Fibroblast of upper back skin (primary cell): ENCODE measurements at places on chromosomes 4 and X.

DNA sequence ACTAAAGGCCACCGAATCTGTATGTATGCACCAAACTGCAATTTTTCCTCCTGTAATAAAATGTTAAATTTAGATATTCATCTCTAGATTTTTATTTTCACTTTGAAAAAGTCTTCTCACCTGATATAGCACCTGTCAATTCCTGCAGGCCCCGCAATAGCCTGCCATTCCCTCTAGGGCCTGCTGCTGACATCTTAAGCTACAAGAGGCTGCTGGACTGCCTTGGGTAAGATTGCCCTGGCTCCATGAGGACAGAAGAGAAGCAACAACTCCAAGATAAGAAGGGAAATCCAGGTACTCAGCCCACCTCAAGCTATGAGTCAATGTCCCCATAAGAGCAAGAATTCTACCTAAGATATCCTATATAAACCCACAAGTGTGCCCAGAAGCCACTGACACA lies 230.2 kb upstream of the AGTR2 start:
- DNase-seq, result no peak

GRCh38 chr4:108484187-108484586 lies 136.2 kb upstream of the RPL34 start:
- DNase-seq, result peak; percentile 30

GRCh38 chr4:80255329-80256095 lies 11.0 kb upstream of the FGF5 start:
- peak; percentile 52 for DNase-seq

DNA sequence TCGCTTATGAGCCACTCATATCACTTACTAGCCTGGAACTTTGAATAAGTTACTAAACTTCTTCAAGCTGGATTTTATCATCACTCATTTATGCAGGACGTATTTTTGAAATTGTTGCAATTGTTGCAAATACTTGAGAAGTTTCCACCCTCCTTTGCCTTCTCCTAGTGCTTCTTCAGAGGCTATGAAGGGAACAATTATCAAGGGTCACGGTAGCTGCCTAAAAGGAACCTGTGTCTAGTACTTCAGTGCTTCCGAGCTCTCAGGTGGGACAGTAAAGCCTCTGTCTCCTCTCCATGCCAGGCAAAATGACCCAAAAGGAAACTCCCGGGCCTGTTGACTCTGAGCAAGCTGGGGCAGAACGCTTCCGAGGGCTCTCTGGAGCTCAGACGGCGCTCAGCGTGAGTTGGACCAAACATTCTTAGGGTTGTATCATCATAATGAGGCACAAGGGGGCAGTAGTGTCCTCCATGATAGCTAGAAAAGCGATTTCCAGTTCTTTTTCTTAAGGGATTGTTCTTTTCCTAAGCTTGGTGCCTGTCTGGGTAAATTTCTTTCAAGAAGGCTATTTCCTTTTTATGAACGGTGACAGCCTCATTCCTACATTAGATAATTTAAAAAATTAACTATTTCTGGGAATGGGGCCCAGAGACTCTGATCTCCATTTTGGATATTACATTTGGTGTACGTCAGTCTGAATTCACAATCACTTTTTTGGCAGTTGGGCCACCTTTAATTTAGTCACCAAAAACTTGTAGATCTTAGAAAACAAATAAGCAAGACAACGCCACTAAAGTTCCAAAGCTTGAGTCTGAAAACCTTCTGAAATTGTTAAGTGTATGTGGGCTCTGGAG lies 73.1 kb downstream of the PACRGL start:
- DNase-seq, result peak; percentile 62

DNA sequence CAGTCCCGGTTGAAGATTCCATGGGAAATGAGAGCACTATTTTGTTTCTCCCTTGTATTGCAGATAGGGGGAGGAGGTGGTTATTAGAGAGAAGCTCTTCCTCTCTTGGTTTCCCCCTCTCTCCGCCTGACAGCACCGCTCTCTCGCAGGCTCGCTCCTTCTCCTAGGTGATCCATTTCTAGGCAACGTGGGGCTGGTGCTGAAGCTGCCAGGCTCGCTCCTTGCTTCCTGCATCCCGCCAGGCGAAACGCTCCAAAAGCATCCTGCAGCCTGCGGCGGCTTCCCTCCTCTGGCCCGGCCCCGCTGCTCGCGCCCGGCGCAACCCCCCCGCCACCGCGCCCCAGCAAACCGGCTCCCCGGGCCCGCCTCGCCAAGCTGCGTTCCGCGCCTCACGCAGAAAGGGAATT lies at the start of gene GRID2:
GRID2 (plus strand) TSS at position 346 of the 407 bp plus-strand sequence.
- peak; percentile 17 for DNase-seq

DNA sequence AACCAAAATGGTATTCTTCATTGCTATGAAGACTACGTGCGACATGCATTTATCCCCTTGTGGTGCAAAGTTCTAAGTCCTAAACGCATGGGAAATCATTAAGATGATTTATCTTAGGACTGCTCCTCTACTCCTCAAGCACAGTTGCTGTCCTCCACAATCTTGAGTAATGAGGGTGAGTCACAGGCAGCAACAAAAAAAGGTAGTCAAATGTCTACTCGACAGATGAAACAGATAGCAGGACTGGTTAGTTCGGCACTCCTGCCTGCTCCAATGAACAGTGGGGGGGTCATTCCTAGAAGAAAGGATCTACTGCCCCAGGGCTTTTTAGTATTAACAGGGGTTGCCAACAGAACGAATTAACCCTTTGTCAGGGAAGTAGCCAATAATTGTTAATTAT lies 233.7 kb upstream of the FGF13 start:
- DNase-seq, result peak; percentile 28

DNA sequence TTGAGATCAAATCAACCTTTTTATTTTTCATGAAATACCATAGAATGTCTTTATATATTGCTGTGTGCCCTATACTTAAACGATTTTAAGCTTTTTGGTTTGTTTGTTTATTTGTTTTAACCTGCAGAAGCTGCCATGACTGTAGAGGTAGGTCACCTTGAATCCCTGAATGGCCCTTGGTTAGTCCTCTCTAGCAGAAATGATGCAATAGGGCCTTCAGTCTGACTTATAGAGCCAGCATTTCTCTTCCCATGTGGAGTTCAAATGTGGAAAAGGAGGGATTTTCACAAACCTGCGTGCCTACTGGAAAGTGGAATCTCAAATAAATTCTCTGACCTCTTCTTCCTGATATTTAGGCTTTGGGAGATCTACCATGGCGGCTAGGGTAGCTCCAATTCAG lies 327.9 kb downstream of the MAPK10 start:
- DNase-seq, result peak; percentile 27

- no peak for DNase-seq
These were observed 189.9 kb upstream of the ANXA3 start for GRCh38 chr4:78361621-78362120.

DNA sequence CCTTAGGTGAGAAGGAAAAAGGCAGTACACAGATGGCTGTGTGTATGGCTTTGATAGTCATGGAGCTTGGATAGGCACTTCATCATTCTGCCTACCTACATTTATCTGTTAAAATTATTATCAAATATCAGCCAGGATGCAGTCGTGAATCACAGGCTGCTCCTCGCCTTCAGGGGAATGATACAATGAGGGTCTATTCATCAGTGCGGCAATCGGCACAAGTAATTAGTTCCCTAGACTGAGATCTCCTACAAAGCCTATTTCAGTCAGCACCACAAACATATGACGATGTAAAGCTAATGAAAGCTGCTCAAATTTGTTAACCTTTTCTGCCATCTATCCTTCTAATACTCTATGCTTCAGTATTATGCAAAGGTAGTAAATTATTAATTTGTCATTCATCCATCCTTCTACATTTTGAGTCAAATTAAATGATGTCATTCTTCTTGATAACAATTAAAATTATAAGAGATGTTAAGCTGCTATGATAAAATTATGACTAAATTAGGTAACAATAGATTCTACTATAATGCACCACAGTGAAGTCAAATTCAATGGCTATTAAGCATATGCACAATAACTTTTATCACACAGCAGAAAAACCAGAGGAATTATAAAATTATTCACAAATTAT lies 19.0 kb downstream of the MAB21L2 start:
- no peak for DNase-seq

GRCh38 chrX:80747832-80748231 lies 61.8 kb downstream of the BRWD3 start:
- no peak for DNase-seq

DNA sequence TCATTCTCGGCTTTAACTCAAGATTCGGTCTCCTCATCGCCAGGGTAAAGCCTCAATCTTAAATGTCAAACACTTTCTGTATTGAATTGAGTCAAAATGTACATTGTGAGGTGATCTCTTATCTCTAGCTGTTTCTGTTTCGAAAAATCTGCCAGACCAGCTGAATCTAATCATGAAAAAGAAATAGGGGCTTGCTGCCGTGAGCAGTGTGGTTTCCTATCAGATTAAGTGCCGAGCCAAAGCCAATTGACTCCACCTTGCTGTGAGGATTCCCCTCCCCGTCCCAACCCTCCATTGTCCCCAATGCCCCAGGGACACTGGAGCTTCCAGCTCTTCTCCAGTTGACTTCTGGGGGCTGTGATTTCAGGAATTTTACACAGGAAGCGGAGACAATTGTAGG lies 12.5 kb upstream of the CRLF2 start:
- no peak for DNase-seq

DNA sequence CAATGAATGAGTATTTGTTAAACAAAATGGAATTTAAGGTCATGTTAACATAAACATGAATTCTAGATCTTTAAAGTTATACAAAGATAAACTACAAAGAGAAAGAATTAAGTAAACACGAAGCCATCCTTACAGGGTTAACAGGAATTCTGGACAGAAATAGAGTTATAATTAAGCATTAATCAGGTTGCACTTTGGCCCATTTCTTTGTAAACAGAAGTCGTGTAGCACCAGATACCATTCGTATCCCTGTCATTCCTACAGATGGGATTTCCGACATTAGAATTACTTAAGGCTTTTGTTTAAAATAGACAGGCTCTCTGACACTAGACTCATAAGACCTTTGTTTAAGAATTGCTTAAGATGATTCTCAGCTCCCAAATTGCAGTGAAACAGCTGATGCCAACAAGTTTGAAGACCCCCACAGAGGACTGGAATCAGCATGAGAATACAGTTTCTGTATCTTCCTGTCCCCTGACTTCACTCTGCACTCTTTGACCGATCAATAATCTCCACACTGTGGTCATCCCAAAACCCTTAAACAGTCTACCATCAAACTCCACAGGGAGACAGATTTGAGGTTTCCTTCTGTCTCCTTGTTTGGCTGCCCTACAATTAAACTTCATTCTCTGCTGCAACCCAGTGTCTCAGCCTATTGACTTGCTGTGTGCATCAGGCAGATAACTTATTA lies 22.3 kb upstream of the TMEM150C start:
- DNase-seq, result no peak

GRCh38 chr4:67727124-67727850 lies 26.3 kb upstream of the UBA6 start:
- DNase-seq, result peak; percentile 79

DNA sequence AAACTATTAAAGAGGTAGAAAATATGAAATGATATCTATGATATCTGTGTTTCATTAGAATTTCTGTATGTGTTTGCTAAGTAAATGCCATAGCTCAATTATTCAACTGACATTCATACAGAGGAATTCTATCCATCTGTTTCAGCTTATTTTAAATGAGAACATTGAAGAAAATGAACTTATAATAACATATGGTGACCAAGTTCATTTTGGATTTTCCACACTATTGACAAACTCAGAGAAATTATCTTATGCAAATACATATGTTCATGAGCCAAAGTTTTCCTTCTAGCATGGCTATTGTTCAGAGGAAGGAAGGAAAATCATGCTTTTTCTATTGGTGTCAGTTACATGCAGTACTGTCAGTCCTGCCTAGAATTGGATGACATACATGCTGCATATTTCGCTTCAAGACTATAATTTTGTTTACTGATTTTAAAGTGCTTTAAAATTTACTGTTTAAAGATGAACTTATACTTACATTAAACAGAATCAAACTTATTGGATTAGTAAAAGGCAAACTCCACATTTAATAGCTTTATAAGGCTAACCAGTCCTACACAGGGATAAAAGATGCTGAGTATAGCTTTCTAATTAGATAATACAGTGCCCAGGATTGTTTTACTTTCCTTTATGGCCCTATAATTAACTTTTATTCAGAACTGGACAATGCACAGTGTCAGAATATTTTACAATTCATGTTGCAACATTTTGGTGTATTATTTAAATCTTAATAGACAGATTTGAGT lies 646.2 kb downstream of the TRAM1L1 start:
- no peak for DNase-seq
